ENCODE measurements at places on chromosomes 5 and 9.

GRCh38 chr9:107626118-107626517 is 136.5 kb upstream of the KLF4 start:
- no peak for DNase-seq

DNA sequence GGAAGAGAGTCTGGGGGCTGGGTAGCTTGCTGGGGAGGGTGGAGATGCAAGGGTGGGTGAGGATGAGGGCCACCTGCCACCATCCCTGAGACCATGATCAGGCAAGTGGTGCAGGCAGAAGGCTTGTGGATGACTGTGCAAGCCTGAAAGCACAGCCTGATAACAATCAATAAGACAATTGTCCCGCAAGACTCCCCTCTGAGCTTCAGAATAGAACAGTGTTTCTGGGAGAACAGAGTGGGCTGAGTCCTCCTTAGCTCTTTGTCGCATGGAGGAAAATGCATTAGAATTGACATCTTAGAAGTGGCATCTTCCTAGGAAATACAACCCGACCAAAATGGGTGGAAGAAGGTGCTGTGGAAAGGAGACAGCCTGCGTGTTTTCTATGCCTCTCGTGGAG is 6.6 kb downstream of the GADD45G start:
- no peak for DNase-seq

GRCh38 chr9:95014917-95015316 is 288.4 kb downstream of the AOPEP start:
- no peak for DNase-seq

GRCh38 chr9:124220946-124221451 is 36.8 kb upstream of the NEK6 start:
- DNase-seq, result no peak

DNA sequence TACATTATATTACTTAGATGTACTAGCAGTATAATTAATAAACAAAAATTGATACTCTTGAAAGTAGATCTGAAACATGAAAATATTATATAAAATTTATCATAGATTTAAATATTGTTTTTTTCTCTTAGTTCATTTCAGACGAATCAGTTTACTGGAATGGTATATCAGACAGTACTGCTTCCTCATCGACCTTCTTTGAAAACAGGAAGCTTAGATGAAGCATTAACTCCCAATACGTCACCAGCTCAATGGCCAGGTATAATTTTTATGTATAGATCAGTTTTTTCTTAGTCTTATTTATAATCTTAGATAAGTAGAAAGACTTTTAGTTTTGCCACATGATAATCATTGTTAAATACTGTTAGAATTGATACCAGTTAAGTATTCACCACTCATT is 106.3 kb downstream of the DMXL1 start:
- DNase-seq, result no peak

GRCh38 chr9:98819231-98819630 is 11.8 kb downstream of the GALNT12 start:
- DNase-seq, result no peak

Measured in anterior cingulate cortex (tissue), 58 donors.